ENCODE measurements at places on chromosomes 12 and 14.

GRCh38 chr12:118061011-118061872 is at the start of gene WSB2:
Gene WSB2, minus strand, starts transcription at chr12:118061179. Its CDS starts 131 bp downstream, at chr12:118061048.
- DNase-seq, result no peak

DNA sequence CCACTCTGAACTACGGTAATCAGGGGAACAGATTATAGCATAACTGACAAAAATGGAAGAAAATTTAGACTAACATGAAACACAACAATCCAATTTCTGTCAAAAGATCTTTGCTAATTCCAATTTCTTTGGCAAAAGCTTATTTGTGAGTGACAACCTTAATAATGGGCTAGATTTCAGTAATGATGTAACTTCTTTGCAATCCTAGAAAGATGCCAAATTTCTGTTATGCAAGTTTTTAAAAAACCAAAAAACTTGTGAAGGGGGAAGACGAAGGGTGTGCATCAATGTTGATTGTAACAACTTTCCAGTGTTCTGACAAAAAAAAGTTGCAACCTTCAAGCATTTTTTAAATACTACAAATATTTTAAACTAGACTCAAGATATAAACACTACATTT is 59.9 kb downstream of the DICER1 start:
- DNase-seq, result no peak

DNA sequence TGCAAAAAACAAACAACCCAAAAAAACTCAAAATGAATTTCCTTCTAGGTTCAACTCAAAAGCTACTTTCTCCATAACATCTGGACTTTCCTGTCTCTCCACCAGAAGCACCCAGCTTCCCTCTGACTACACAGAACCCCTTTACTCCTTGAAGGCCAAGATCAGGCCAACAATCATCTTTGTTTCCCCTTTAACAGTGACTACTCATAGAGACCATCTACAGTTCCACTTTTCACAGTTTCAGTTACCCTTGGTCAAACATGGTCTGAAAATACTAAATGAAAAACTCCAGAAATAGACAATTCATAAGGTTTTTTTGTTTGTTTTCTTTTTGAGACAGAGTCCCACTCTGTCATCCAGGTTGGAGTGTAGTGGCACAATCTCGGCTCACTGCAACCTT is 11.8 kb downstream of the GCH1 start:
- no peak for DNase-seq

DNA sequence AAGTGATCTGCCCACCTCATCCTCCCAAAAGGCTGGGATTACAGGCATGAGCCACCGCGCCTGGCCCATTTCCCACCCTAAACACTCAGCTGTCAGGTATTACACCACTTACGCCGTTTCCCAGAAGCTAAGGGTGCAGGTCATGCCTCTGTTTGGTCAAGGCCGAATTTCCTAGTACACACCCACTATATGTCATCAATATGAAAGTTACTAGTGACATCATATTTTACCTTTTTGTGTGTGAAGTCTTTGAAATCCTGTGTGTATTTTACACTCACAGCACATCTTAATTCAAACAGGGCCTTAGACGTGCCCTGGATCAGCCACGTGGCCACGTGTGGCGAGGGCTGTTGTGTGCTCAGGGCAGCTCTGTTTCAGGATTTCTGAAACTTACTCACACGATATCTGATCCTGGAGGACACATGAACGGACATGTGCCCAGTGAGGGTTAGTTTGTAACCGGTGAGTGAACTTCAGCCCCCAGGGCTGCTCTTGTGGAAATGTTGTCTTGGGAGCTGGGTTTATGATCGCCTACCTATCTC is 51.8 kb downstream of the GLT1D1 start:
- no peak for DNase-seq

GRCh38 chr14:63032641-63033040 is 12.6 kb downstream of the KCNH5 start:
- DNase-seq, result no peak

DNA sequence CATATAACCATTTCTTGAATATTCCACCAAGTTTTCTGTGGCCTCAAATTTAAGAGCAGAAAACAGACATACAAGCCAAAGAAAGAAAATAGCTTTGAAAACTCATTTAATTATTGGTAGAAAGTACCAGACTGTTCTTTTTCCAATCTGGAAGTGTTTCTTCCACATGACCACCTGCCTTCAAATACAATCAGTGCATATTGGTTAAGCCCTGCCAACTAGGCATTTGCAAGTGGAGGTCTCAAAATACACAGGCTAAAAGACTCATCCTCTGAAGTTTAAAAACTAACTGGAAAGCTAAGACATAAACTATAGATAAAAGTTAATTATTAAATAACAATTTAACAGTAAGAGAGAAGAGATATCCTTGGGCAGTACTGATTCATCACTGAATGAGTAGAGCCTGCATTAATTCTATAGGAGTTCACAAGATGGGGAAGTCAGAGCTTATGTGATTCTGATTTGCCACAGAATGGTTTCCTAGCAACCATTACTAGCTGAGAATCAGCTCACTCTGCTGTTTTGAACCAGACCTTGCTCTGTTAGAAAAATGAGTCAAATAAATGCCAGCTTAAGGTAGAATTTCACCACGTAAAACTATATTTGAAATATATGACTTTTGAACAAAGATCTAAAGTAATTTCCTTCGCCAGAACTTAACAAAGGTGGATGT is 433.8 kb downstream of the FUT8 start:
- DNase-seq, result no peak

Measured in stimulated activated CD4-positive, alpha-beta T cell treated with anti-CD3 and anti-CD28 coated beads, TNF-alpha, amount 100 ng/mL, for 48 hours (primary cell).